ENCODE measurements at places on chromosomes 3 and 15. TPM values are rescaled to one million over a fixed set of nuclear protein-coding genes. Genes with fewer than 3 reads are reported as not detected.

The IL12A gene
- 0.98 TPM for total RNA-seq

The TLE3 gene
- 96.9 TPM for total RNA-seq

The ACKR4 gene
- total RNA-seq = 7.5 TPM

The GOLGA6B gene
- total RNA-seq = not detected

The DUOXA1 gene
- total RNA-seq = 530 TPM

The SCN11A gene
- 0.10 TPM for total RNA-seq

The ITIH1 gene
- total RNA-seq = 0.40 TPM

The SPATA12 gene
- 1.0 TPM for total RNA-seq

DNA sequence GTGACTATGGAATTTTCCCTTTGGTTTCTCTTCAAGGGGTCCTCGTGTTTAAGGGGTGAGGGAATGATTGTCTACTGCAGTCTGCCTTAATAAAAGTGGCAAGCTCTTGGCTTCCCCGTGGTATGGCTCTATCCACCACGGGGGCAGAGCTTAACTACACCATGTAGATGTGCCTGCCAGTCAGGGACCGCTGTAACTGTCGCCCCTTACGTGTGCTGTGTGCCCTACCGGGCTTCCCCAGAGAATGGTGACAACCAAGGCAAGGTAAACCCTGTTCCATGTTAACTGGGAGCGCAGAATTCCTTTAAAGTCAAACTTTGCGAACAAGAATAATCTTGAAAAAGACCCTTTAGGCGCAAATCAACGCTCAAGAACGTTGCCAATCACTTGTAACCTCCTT lies 966 bp upstream of the C3orf80 start:
- peaks cover 20% of the 10 kb centered on the region for H3K4me1 ChIP-seq
- no peak overlapping the region for H3K27ac ChIP-seq
- no peak for DNase-seq
- H3K4me3 ChIP-seq = no peak overlapping the region
- H3K27me3 ChIP-seq = peaks cover 13% of the 10 kb centered on the region

DNA sequence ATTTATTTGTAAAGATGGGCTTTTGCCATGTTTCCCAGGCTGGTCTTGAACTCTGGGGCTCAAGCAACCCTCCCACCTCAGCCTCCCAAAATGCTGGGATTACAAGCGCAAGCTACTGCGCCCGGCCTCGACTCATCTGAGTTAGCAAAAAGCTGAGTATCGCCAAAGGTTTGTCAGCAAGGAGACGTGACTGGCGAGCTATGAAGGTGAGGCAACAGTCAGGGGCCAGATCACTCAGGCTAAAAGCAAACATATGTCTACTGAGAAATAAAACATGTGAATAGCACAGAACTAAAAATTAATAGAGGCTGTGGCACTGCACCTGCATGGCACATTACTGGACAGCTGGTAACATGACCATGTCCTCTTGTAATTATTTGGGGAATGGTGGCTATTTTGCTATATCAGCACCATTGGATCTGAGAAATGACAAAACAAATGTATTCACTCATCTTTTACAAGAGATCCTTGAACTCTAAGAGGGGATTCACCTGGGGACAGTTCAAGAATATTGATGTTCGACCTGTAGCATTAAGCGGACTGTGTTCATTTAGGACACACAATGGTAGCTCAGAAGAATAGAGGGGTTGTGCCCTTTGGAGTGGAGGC lies 10.0 kb upstream of the SLC25A26 start:
- no peak for DNase-seq
- no peaks in the 10 kb centered on the region for H3K4me1 ChIP-seq
- H3K27ac ChIP-seq = no peak overlapping the region
- no peak overlapping the region for H3K4me3 ChIP-seq
- no peaks in the 10 kb centered on the region for H3K36me3 ChIP-seq
- no peaks in the 10 kb centered on the region for H3K27me3 ChIP-seq

- H3K27ac ChIP-seq = no peak overlapping the region
- no peaks in the 10 kb centered on the region for H3K27me3 ChIP-seq
- no peaks in the 10 kb centered on the region for H3K36me3 ChIP-seq
- peak; percentile 50 for DNase-seq
- no peaks in the 10 kb centered on the region for H3K4me1 ChIP-seq
Observed at GRCh38 chr15:59456114-59456513, 18.1 kb downstream of the FAM81A start.

DNA sequence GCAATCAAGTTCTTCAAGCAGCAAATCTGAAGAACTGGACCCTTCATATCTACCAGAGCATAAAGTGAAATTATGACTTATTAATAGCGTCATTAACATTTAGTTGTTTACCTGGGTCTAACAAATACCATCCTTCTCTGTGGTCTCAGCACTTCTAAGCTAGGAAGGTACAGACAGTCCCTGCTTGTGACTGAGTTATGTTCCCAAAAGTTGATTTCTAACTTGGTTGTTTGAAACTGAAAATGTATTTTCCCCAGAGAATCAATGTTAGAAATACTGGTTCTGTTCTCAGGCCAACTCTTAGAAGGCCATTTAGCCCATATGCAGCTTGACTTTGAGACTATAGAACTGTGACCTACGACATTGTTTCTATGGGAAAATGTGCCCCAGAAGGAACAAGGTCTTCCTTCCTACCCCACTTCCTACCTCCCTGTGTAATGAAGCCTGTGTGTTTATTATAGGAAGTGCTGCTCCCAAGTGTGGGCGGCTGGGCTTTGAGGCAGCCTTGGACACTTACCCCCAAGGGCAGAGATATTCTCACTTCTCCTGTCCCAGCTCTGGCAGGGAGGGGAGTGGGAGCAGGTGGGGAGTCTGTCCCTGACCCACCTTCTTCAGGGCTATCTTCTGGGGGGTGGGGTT lies 12.2 kb upstream of the MAPK6 start:
- H3K4me3 ChIP-seq = no peak overlapping the region
- H3K27ac ChIP-seq = no peak overlapping the region
- H3K36me3 ChIP-seq = no peaks in the 10 kb centered on the region
- DNase-seq = peak; percentile 32

DNA sequence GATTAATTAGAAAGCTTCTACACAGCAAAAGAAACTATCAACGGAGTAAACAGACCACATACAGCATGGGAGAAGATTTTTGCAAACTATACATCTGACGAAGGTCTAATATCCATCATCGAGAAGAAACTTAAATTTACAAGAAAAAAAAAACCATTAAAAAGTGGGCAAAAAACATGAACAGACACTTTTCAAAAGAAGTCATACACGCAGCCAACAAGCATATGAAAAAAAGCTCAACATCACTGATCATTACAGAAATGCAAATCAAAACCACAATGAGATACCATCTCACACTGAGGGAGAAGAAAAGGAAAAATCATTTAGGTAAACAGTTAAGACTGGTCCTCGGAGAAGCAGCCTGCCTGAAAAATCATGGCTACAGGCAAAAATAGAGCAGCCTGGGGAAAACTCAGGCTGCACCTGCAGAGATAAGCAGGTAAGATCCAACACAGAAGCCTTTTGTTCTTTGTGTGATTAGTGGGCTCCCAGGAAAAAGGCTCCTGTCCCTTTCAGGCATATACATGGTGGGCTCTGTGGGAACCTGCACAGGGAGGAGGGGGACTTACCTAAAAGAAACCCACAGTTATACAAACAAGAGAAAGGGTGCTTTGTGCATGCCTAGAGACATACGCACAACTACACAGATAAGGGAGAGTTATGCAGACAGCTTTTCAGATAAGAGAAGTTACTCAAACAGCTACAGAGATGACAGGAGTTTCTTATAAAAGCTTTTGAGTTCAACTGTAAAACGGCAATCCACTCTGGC lies 49.3 kb downstream of the C3orf70 start:
- H3K36me3 ChIP-seq = no peaks in the 10 kb centered on the region
- H3K4me1 ChIP-seq = no peaks in the 10 kb centered on the region
- DNase-seq = no peak
- H3K27ac ChIP-seq = no peak overlapping the region
- no peak overlapping the region for H3K4me3 ChIP-seq

DNA sequence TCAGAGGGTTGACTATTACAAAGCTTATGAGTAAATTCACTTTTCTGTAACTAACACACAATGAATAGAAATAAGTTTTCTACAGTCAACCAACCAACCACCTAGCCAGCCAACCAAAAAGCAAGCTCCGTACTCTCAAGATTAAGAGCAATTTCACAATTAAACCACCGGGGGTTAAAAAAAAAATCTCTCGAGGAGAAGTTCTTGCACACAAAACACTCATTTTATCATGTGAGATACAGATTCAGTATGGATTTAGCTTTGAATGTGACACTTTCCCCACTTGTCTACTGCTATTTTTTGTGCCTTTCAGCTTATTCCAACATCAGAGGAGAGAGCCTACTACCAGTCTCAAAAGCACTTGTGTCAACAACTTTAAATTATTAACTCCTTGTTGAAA lies 135.3 kb downstream of the SV2B start:
- no peak overlapping the region for H3K27ac ChIP-seq
- no peaks in the 10 kb centered on the region for H3K27me3 ChIP-seq
- no peaks in the 10 kb centered on the region for H3K36me3 ChIP-seq
- no peaks in the 10 kb centered on the region for H3K4me1 ChIP-seq
- no peak overlapping the region for H3K4me3 ChIP-seq

All from upper lobe of left lung (tissue), 6 donors.